Aorta (tissue), 5 donors: ENCODE measurements at places on chromosomes 4 and X.

GRCh38 chr4:177391953-177392352 lies 50.3 kb downstream of the AGA start:
- no peak for DNase-seq

DNA sequence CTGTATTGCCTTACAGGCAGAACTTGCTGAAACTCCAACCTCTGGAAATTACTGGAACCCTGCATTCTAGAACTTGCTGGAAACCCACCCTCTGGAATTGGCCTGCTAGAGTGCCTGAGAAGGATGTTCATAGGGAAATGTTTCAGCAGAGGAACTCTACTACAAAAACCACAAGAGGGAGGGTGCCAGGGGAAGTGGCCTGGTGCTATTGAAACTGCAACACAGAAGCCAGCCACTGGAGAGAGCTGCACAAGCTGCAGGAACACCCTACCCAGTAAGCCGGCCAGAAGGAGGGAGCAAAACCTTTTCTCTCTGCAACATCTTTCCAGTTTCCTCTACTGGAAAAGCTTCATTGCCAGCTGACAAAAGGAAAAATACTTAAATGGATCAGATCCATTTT lies 2.5 kb upstream of the BRWD3 start:
- DNase-seq = peak; percentile 53

GRCh38 chr4:185127021-185127925 lies 15.8 kb upstream of the SLC25A4 start:
- peak; percentile 55 for DNase-seq

DNA sequence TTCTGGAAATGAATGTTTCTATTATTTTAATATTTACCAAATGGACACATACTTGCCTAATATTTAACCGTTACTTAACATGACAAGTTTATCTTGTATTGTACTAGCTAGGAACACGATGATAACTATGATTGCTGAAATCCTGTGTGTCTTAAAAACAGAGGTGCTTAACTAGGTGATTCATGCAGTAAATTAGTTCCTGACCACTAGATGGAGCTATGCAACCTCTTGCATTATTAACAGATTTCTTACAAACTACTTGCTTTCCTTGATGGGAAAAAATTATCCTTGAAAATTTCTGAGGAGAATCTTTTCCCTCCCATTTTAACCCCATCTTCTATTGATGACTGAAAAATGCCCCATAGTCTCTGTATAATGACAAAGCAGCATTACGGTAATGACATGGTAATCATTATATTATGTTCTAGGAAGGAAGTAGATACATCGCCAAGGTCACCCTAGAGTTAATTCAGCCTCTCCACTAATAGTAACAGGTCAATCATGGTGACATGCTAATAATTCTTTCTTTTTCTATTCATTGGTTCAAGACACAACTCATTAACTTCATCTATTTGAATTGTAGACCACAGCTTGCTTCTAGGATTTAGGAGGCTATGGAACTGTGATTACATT lies 844.2 kb downstream of the RAPGEF2 start:
- DNase-seq = no peak

DNA sequence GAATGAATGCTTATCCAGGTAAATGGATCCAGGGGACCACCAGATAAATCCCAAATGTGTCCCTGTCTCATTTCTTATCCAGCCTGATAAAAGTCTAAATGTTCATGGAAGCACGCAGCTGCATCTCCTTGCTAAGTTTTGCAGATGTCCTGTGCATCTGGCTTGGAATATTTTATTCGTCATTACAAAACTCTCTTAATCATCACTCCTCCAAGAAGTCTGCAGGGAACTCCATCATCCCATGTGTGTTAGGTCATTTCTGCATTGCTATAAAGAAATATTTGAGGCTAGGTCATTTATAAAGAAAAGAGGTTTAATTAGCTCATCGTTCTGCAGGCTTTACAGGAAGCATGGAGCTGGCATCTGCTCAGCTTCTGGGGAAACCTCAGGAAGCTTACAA lies 297.2 kb downstream of the HS3ST1 start:
- no peak for DNase-seq

DNA sequence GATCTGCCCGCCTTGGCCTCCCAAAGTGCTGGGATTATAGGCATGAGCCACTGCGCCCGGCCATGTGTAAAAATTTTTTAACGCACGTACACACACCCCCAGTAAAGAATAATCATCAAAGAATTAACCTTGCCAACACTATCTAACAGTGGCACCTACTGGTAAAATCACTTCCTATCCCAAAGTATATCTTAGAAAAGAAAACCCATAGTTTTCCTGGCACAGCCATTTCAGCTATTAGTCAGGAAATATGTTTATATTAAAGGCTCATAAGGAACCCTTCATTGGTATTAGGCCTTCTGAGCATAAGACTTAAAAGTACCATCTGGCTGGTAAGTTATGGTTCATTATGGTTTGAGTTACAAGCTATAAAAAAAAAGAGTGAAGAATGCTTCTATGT lies 14.1 kb downstream of the S100G start:
- DNase-seq = no peak

GRCh38 chr4:174940002-174940401 lies 21.8 kb downstream of the ADAM29 start:
- no peak for DNase-seq

DNA sequence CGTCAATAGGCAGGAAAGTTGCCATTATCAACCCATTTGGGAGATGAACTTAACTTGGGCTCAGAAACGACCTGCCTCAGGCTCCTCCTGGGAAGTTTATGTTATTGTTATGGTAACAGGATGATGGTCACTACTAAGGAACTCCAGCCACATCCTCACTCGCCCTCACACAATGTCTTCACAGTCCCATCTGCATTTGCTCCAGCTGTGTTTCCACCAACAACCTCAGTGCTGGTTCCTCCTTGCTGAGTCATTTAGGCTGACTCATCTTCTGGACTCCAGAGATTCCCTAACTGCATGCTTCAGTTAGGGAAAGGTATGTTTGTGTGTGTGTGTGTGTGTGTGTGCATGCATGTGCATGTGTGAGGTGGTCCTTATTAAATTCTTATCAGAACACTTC lies 293.4 kb upstream of the BOD1L1 start:
- DNase-seq = peak; percentile 47

DNA sequence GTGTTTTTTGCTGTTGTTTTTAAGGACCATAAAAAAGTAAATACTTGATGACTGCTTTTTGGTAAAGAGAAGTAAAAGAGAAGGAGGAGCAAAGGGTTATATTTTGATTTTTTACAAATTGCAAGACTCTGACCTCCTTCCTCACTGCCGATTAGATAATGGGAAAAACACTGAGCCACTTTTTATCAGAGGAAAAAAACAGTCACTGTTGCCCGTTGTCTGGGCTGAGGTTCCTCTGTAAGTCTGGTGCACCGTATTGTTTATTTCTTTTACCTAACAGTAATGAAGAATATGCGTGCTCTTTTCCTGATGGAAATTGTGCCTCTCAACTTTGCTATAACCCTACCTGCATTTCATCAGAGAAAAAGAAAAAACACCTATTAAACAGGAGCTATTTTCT lies 178.7 kb upstream of the EMCN start:
- DNase-seq = no peak

GRCh38 chr4:175273995-175274753 lies 356.0 kb downstream of the ADAM29 start:
- DNase-seq = no peak

DNA sequence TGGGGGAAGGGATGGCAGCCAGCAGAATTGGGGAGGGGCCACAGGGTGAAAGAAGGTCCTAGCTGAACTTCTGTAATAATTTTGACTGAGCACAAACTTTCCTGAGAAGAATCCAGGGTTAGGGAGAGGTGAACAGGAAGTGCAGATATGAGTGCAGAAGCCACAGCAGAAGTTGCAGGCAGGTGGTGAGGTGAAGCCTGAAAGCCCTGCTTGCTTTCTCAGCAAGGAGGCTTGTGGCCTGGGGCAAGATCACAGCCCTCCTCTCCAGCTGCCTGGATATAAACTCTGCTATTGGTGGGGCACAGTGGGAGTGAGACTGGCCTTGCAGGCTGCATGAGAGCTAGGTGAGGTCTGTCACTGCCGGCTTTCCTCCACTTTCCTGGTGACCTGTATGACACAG lies 44.1 kb upstream of the UPRT start:
- no peak for DNase-seq

DNA sequence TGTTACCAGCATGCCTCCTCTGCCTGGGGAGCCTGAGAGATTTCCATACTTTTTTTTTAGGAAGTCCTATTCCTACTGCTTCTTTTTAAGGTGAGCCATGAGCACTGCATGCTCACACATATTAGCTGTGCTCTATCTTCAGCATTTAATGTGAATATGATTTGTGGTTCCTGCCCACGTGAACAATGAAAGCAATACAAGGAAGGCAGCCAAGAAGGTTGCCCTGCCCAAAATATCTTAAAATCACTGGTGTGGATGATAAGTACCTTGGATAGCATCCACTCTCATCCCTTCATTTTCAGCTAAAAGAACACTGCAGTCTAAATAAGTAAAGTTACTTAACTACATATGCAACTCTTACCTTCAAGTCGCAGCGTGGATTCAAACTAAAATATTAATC lies 607.5 kb downstream of the PACRGL start:
- DNase-seq = no peak

GRCh38 chr4:54542540-54543041 lies 115.2 kb upstream of the KIT start:
- no peak for DNase-seq

- no peak for DNase-seq
These were observed 37.1 kb upstream of the PLAC8 start for GRCh38 chr4:83151651-83152050.

GRCh38 chrX:38060331-38060878 lies 54.1 kb downstream of the SYTL5 start:
- DNase-seq = no peak

GRCh38 chr4:67451464-67451863 lies 93.8 kb downstream of the CENPC start:
- no peak for DNase-seq

DNA sequence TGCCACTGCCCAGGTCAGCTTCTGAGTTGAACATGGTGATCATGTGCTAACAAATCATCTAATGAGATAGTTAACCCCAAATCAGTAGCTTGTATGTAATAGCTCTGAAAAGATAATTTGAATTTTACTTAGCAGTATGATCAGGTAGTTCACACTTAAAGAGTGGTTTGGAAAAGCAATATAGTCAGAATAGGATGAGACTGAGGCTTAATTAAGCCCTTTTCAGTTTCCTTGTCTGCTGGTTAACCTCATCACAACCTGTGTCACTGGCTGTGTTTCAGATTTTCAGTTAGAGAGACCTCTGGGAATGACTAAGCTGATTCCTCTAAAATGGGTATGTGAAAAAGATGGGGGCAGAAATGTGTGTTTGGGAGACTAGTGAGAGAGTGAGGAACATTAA lies 38.1 kb downstream of the GPR174 start:
- DNase-seq = no peak

GRCh38 chr4:40394236-40394635 lies 59.1 kb downstream of the CHRNA9 start:
- no peak for DNase-seq

DNA sequence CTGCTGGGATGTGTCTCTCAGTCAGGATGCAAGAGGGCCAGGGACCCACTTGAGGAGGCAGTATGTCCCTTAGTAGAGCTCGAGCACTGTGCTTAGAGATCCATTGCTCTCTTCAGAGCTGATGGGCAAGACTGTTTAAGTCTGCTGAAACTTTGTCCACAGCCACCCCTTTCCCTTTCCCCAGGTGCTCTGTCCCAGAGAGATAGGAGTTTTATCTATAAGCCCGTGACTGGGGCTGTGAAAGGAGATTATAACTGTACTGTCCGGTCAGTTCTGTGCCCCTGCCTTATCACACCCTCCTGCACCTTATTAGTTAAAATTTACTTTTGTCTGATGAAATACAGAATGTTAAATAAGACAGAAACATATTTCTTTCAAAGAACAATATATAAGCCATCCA lies 378.4 kb downstream of the PABPC4L start:
- DNase-seq = no peak

GRCh38 chr4:117093571-117093970 lies 8.2 kb upstream of the TRAM1L1 start:
- DNase-seq = no peak

- DNase-seq = no peak
These were observed 76.5 kb downstream of the CENPC start for GRCh38 chr4:67468830-67469229.

DNA sequence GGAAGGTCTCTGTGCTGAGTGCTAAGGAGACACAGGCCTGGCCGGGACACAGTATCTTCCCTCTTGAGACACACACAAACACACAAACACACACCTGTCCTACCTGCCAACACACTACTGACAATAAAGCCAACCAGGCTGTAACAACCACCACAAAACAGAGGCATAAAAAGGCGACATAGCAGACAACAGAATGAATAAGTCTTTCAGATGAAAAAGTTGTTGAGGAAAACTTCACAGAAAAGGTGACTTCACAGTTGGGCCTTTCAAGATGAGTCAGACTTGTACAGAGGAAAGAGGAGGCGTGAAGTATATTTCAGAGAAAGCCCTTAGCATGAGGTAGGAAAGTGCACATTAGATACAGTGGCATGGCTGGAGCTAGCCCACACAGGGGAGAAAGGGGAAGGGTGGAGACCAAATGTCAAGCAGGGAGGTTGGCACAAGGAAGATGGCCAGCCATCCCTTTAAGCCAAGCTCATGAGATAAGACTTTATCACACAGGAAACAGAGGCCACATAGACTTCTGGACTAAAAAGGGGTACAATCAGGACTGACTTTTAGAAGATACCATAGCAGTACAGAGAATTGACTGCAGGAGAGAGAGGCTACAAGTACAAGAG lies 54.0 kb downstream of the SLC9A7 start:
- no peak for DNase-seq

DNA sequence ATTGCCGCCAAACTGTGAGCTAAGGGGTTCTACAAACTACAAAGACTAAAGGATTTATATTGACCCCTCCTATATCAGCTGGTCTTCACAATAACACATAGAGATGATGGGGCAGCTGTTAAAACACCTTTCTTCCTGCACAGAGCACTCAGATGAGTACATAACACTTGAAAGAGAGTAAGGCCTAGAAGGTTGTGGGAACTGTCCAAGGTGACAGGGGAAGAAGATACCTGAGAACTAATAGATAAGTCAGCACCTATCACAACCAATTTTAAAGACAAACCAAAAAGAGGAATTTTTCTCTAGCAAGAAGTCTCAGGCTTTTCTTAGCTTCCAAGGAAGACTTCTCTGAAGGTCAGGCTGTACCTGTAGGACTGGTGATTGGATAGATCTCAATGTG lies 19.1 kb upstream of the CXCL6 start:
- no peak for DNase-seq

DNA sequence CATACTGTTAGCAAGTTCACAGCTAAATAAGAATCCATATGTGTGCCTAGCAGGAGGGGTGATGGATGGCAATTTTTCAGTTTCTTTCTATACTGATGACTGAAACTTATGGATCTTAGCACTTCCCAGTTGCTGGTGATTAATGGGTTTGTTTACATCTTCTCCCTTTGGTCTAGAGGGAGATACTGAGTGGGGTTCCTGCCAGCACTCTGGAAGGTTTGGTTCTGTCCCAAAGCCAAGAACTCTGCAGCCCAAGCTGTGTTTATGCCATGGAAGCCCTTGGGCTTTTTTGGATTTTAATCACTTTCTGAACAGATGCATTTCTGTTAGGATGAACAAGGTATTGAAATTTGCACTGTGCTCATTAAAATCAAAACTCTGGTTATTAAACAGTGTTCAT lies 43.5 kb downstream of the DDIT4L start:
- no peak for DNase-seq

GRCh38 chr4:26815706-26816105 lies 44.9 kb upstream of the STIM2 start:
- no peak for DNase-seq
